Activated naive CD8-positive, alpha-beta T cell treated with anti-CD3 and anti-CD28 coated beads for 36 hours (primary cell): ENCODE measurements at places on chromosomes 3 and 15. TPM values are rescaled to one million over a fixed set of nuclear protein-coding genes. Genes with fewer than 3 reads are reported as not detected.

DNA sequence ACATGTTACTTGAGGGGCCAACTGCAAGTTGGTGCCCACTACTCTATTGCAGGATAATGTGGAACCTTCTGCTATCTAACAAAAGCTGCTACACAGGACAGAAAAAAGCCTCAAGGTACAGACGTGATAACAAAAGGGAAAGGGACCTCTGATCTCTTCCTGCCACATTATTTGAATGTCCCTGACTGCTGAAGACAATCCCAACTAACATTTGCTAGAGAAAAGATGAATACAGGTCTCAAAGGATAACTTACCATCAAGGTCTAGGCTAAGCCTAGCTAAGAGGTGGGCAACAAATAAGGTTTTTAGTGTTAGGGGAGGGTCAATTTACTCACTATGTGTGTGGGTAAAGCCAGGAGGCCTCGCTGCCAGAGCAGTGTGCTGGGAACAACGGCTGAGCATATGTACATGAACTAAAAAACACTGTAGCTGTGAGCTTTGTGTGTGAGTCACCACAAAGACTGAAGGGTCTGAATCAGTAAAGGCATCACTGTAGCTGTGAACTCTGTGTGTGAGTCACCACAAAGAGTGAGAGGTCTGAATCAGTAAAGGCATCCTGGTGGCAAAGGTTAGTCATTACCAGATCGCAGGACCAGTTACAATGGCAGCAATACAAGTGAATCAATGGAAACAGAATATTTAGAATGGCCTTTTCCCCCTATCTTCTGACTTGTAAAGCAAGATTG, 111.7 kb downstream of the LMLN start:
- peak; percentile 58 for DNase-seq

GRCh38 chr3:118505784-118506183, 528.9 kb downstream of the IGSF11 start:
- no peak for DNase-seq

- no peak for DNase-seq
These were observed 120.3 kb upstream of the ADAMTS9 start for GRCh38 chr3:64808061-64808460.

DNA sequence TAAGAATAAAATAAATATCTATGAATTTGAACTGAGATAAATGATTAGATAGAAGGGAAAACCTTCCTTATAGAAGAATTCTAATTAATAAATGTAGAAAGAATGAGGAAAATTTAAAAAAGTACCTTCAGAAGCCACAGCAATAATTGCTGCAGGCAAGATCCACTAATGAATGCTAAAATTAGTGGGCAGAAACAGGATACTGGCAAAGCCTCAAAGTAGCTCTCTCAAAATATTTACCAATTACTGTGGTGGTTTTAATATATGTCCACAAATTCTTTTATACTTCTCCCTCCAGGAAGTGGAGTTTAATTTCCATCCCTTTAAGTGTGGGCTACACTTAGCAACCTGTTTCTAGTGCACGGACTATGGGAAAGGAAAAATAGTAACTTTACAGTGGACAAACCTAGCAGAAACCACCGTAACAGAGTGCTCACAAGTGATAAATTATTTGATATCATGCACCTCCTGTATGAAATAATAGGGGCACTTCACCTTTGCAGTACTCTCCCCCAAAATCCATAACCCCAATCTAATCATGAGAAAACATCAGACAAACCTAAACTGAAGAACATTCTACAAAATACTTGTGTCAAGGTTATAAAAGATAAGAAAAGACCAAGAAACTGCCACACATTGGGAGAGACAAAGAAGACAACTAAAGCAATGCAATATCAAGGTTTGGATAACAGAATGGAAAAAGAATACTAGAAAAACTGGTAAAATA, 6.8 kb downstream of the PEAK1 start:
- DNase-seq: no peak

- DNase-seq: no peak
These were observed 3.8 kb downstream of the ANP32A start for GRCh38 chr15:68816795-68817303.

Gene COMMD2
- total RNA-seq: 39.5 TPM

GRCh38 chr3:24185738-24186384, 240.8 kb downstream of the NR1D2 start:
- DNase-seq: peak; percentile 20

Gene TMIE
- 0.41 TPM for total RNA-seq

Gene ST3GAL6
- 0.28 TPM for total RNA-seq

DNA sequence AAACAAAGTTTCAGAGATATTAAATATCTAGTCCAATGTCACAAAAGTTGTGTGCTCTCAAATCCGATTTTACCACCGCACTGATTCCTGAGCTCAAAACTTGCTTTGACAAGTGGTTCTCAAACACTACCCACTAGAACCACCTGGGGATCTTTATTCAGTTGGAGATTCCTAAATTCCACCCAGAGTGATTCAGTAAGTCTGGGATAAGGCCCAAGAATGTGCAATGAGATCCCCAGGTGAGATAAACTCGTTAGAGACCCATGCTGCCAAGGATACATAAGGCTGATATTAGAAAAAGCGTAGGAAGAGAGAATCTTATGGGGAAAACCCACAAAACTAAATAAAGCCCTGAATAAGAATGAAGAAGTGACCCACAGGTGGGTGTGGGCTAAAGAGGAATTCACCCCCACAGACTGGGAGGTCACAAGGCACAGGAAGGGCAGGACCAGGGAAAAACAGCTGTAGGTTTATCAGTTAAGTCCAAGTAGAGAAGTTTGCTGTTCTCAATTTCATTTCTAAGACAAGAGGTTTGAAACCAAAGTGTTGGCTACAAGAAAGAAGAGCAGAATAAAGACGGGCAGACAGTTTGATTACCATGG, 11.5 kb upstream of the RPS17 start:
- no peak for DNase-seq

GRCh38 chr3:10356461-10356981, 35.6 kb upstream of the SEC13 start:
- no peak for DNase-seq

GRCh38 chr15:37933666-37934065, 774 bp upstream of the TMCO5A start:
- DNase-seq: no peak

DNA sequence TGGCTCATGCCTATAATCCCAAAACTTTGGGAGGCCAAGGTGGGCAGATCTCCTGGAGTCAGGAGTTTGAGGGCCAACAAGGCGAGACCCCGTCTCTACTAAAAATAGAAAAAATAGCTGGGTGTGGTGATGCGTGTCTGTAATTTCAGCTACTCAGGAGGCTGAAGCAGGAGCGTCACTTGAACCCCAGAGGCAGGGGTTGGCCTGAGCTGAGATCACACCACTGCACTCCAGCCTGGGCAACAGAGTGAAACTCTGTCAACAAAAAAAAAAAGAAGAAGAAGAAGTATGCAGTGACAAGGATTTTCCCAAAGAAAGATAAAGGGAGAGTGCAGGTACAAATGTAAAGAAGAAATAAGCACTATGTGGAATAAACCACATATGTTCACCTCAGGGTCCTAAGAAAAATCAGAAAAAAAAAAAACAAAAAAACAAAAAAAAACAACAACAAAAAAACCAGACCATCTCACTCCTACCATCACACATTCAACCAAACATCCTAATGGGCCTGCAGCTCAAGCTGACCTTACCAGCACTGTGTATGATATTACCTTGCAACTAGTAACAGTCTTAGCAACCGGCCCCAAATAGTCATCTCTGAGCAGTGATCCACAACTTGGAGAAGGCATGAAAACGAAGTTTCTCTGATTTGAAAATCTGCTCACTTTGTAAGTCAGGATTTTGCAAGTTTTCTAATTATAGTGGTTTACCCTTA, 296.7 kb upstream of the PROK2 start:
- DNase-seq: no peak

Gene SLC12A8
- total RNA-seq: 1.8 TPM

- no peak for DNase-seq
These were observed 90.2 kb upstream of the KLF13 start for GRCh38 chr15:31236184-31237042.

Gene PARP15
- 9.1 TPM for total RNA-seq

Gene LIPH
- not detected for total RNA-seq

Gene FRMD5
- 0.56 TPM for total RNA-seq

GRCh38 chr3:81485444-81485865, 276.0 kb downstream of the GBE1 start:
- no peak for DNase-seq

DNA sequence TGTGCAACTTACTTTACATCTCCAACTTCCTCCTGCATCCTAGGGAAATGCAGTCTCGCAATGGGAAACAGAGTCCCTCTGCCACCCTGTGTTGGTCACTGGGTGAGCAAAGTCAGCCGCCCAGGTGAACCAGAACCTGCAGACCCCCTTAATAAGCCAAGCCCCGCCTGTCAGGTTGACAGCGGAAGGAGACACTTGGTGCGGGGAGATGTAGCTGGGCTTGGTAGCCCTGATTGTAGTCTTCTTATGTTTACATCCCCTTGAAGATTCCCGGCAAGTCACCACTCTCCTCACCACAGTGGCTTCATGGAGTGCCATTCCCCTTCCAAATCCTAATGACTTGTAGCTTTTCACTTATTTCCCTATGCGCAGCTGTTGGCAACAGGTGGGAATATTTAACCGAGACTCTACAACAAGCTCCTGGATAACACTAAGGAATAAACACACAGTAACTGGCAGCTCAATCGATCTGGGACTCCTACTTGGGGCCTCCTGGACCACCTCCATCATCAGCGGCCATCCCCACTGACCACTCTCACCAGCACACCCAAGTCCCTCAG, 17.7 kb upstream of the CLSTN2 start:
- no peak for DNase-seq

GRCh38 chr3:58013973-58014649, 5.9 kb downstream of the FLNB start:
- DNase-seq: no peak

Gene GOLGA8T
- total RNA-seq: not detected
